ENCODE measurements at places on chromosomes 6 and 20.

DNA sequence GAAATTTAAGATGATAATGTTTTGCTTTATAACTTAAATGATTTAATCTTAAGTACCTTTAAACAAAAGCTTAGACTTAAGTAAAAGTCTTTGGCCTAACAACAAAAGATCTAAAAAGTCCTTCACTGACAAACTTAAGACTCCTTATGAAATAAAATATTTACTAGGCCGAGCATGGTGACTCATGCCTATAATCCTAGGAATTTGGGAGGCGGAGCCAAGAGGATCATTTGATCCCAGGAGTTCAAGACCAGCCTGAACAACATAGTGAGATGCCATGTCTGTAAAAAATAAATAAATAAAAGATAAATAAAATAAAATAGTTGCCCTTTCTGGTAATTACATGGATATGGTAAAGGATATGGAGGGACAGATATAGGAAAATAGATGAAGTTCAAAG lies 12.4 kb downstream of the KATNA1 start:
- DNase-seq, result no peak

GRCh38 chr6:112145080-112145573 lies 57.7 kb downstream of the FAM229B start:
- no peak for DNase-seq

GRCh38 chr20:61494763-61495575 lies 242.9 kb downstream of the CDH4 start:
- no peak for DNase-seq

GRCh38 chr6:134534708-134535149 lies 216.8 kb upstream of the SGK1 start:
- peak; percentile 11 for DNase-seq

- no peak for DNase-seq
Measured at GRCh38 chr6:101777646-101778045, 384.1 kb downstream of the GRIK2 start.

DNA sequence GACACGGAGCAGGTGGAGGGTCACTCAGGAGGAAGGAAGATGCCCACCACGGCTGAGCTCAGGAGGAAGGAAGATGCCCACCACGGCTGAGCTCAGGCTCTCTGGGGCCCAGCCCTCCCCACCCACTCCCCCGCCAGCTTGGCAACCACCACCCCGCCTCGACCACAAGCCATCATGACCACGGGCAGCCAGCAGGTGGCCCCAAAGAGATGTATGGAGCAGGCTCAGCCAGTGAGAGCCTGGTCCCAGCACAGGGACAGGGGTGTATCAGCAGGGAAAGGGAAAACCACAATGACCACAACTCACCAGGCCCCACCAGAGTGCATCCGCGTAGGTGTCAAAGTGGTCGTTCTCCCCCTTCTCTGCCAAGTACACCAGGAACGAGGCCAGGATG lies 30.4 kb downstream of the KCNQ2 start:
- peak; percentile 52 for DNase-seq

DNA sequence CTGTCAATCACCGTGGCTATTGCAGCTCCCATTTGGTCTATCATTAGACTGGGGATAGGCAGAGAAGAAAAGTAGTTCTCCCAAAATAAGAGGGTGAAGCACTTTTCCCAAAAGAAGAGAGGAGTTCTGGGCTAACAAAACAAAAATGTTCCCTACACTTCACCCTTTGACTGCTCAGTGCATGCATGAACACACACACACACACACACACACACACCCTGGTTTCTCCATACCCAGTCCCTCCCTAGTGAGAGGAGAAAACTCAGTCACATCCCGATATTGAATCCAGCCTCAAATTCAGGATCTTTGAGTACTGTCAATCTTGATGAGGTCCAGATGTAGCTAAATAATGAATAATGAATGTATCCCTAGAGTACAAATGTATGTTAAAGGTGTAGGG lies 4.6 kb upstream of the TBPL1 start:
- no peak for DNase-seq

DNA sequence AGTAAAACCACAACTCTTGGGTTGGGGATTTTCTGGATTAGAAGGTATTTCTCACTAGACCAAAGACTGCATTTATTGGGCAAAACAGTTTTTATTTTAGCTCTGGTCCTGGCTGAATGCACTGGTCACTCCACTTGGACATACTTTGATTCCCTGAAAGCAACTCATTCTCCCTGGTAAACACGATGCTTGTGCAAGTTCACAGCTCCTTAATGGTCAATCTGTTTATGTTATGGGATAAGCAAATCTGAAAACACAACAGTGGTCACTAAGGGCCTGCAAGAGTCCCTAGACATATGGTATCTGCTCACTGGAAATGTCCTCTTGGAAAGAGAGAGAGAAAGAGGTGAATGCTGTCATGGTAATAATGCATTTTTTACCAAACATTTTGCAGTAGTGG lies 559.8 kb downstream of the CDH26 start:
- no peak for DNase-seq

DNA sequence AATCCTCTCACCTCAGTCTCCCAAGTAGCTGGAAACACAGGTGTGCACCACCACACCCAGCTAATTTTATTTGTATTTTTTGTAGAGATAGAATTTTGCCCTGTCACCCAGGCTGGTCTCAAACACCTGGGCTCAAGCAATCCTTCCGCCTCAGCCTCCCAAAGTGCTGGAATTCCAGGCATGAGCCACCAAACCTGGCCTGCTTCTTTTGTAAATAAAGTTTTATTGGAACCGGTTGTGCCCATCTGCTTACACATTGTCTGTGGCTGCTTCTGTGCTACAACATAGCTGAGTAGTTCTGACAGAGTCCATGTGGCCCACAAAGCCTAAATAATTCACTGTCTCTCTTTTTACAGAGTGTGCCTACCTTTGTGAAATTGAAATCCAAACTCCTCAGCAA lies 109.7 kb upstream of the NRSN1 start:
- no peak for DNase-seq

DNA sequence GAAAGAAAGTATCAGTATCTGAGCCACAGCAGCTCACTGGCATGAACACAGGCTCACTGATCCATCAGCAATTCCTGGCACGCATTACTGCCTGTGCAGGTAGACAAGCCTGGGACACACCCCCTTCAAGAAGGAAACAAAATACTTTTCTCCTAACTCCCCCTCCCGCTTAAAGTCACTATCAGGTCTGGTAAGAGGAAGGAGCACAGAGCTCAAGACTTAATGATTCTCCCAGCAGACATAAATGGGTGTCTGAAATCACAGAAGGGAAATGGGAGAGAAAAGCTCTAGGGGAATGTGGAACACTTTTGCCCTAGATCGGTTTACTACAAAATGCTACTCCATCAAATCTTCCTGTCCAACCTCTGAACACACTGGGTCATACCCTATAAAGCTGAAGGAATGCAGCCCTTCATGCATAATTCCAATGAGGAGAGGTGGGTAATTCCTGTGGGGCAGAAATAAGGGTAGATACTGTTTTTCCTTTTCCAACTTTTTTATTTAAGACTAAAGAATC lies at the start of gene ADGRF1:
ADGRF1 (minus strand) TSS at position 58 of the 517 bp plus-strand sequence. CDS start 13,271 bp downstream, outside the sequence.
- DNase-seq, result no peak

- DNase-seq, result no peak
Measured at GRCh38 chr6:152636609-152637295, 410 bp downstream of the SYNE1 start.

- no peak for DNase-seq
Measured at GRCh38 chr6:96575359-96575758, 12.4 kb downstream of the FHL5 start.

GRCh38 chr6:35489995-35490791 lies 6.7 kb downstream of the TEAD3 start:
- DNase-seq, result no peak
